ENCODE measurements at places on chromosomes 13 and 19.

- DNase-seq, result no peak
Measured at GRCh38 chr19:27745978-27746542, 1466.9 kb downstream of the UQCRFS1 start.

DNA sequence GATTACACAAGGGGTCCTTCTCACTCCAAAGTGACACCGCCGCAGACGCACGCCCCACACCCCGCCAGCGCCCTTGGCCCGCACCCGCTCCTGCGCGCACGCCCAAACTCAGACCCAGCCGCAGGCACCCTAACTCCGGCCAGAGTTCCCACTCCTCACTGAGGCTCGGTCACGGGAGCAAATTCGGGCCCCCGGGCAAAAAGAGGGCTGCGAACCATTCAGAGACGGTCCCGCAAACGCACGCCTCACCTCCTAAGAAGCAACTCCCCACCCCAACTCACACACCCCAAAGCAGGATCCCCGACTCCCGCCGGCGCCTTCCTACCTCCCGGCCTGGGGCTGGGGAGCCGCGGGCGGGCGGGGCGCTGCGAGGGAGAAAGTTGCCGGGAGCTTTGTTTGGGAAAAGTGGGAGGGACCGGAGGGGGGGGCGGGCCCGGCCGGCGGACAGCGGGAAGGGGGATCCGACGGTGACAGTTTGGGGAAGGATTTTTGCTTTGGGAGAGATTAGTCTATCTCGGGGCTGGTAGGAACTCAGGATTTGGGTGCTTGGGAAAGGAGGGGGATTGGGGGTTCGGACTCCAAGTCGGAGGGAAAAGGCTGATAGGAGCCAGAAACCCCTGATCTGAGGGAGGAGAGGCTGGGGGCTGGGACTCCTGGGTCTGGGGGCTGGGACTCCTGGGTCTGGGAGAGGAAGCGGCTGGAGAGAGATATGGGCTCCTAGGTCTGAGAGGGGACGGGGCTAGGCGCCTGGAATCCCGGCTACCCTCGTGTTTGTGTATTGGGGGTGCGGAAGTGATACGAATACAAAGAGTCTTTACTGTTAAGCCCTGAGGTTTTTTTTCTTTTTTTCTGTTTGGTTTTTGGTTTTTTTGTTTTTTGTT is at the start of gene TEAD2:
TSS of gene TEAD2 (minus strand) at position 369 of the 881 bp plus-strand sequence. CDS start 2,341 bp downstream, outside the sequence.
- peak; percentile 28 for DNase-seq

DNA sequence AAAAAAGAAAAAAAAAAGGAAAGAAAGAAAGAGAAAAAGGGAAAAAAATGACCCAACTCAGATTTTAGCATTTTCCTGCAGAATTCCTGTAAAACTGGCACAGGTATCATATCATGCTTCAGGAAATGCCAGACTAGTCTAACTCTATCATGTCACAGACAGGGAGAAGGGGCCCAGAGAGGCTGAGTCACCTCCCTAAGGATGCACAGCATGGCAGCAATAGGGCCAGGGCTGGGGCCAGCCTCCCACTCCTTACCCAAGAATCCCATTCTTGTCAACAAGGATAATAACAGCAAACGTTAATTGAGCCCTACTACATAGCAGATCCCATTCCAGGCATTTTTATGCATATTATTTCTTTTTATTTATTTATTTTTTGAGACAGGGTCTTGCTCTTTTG is 8.5 kb downstream of the GPR4 start:
- no peak for DNase-seq

- no peak for DNase-seq
Measured at GRCh38 chr13:62358646-62358932, 942.9 kb upstream of the PCDH20 start.

DNA sequence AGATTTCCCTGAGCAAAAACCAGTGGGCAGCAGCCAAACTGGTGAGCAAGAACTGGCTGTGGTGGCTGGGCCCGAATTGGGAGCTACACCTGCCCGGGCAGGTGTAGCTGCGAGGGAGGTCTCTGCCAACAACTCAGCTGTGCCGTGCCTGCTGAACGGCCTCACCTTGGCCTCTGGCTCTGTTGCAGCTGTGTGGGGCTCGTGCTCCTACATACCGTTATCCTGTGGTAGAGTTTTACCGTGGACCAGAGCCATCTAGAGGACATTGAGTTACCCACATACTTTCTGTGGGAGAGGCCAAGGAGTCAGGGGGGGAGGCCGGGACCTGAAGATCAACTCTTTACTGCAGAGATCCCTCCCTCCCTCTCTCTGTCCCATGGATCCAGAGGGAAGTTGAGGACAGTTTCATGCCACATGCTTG is 113.2 kb downstream of the TM9SF2 start:
- DNase-seq, result peak; percentile 83

DNA sequence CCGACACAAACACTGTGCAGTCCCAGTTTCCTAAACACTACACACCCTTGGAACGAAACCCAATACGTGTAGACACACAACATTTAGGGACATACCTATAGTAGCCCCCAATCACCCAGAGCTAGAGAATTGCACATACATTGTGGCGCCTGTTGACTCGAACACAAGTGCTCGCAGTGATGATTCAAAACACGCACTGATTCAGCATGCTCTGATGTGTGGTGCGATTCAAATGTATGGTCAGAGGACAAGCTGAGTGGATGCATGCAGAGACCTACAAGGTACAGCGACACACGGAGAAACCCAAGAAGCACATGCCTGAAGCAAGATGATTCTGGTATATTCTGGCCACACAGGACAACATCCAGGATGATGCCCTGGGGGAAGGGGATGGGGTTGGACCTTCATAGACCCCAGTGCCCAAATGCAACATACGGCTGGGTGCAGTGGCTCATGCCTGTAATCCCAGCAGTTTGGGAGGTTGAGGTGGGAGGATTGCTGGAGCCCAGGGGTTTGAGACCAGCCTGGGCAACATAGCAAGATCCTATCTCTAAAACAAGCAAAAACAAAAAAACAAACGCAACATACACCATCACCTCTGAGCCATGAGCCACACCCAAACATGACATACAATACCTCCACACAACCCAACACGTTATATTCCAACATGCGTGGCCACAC is 997 bp upstream of the KCNN4 start:
- no peak for DNase-seq

DNA sequence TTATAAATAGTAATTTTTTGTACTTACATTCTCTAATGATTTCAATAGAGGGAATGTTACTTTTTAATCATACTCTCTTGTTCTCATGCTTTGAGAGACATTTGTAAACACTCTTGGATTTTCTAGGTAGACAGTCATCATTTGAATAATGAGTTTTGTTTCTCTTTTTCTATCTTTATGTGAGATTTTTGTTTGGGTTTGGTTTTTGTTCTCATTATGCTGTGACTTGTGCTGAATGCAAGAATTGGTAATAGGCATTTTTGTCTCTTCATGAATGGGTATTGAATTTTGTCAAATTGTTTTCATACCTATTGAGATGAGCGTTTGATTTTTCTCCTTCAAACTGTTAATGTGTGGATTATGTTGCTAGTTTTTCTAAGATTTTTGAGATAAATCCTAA is 56.8 kb upstream of the GPR183 start:
- peak; percentile 7 for DNase-seq

DNA sequence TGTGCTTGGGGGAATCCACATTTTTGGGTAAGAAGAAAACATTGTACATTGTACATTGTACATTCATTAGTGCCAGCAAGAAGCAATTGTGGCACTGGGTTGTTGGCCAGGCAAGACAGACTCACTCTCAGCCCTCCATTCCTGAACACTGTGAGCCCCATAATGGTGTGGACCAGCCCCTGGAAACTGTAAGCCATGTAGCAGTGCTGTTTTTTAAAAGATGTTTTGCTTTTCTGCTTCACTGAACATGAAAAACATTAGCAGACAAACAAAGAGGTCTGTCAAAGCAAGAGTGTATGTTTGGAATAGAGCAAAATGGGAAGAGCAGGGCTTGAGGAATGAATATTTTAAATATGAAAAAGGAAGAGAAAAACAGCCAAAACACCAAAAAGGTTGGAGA is 39.1 kb upstream of the IL17D start:
- no peak for DNase-seq

- no peak for DNase-seq
Measured at GRCh38 chr13:23212671-23213070, 31.9 kb downstream of the SGCG start.

- DNase-seq, result no peak
Measured at GRCh38 chr13:95269756-95270155, 31.5 kb downstream of the ABCC4 start.

- peak; percentile 98 for DNase-seq
Measured at GRCh38 chr13:89514534-89515312, 1832.8 kb upstream of the MIR17HG start.

DNA sequence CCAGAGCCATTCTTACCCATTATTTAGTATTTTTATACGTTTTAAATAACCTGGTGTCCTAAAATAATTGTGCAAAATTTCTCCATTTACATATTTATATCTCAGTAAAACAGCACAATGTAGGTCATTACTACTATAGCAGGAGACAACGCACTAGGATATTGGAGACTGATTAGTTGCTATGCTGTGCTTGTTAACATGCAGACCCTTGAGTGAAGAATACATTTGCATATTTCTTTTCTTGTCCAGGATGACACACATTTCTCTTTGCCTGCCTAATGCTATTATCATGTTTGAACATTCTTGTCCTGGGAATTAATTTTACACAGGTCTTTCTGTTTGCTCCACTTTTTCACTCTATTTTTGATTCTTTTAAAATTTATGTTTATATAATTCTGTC is 823.8 kb upstream of the ATXN8OS start:
- no peak for DNase-seq

- DNase-seq, result no peak
Measured at GRCh38 chr19:33701565-33701964, 79.8 kb downstream of the CHST8 start.

- no peak for DNase-seq
Measured at GRCh38 chr19:11570039-11570462, 7.4 kb downstream of the ACP5 start.

DNA sequence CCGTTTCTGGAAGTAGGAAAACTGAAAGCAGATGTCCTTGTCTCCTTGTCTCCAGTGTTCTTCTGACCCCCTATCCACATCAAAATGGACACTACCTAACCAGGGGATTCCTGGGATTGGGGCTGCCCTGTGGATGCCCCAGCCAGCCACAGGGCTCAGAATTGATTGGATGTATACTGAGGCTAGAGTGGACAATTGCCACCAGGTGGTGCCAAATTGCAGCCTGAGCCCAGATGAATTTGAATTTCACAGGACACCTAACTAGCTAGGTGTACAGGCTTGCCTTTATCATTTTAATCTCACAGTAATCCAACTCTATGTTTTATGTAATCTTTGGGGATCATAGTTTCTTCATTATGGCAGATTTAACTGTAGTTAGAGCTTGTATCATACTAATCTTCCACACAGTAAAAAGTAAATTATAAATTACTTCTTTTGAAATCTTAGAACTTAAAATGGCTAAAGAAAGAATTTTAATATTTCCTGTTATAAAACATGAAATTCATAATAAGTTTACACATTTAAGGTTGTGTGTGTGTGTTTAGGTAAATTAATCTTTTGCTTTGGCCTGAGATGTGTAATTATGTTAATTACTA is 58.0 kb downstream of the PIBF1 start:
- peak; percentile 56 for DNase-seq

- no peak for DNase-seq
Measured at GRCh38 chr19:19271828-19272599, 1.1 kb downstream of the TM6SF2 start.

- DNase-seq, result no peak
Measured at GRCh38 chr13:97435794-97436193, 1.8 kb downstream of the RAP2A start.

DNA sequence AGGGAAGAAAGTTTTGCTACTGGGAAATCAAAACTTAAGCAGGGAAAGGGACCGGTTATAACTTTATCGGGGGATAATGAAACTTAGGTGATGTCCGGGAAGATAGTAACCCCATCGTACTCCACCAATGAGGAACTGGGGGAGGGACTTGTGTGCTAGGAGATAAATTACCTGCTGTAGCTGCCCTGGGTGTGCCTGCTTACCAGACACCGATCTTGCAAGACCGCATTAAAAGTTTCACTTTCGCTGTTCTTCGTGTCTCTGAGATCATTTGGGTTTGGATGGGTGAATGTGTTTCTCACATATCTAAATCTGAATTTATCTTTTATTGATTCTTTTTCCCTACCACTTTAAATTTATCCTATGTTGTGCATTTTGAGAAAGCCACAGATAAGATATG is 381.4 kb downstream of the SLITRK6 start:
- DNase-seq, result no peak

DNA sequence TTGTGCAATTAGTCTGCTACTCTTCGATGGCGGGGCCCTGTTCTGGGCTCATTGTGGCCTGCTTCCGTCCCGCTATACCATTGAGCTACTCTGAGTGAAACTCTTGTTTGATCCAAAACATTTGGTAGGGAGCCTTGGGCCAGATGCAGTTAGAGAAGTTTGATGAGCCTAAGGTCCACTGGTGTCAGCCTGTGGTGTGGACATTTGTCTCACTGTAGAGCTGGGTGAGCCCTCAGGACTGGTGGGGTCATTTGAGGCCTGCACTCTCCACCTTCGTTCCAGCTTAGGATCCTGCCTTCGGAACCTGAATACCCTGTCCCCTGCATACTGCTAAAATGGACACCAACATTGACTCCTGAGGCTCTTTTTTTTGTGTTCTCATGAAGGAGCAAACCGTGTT is 6.9 kb downstream of the UBAC2 start:
- DNase-seq, result no peak

DNA sequence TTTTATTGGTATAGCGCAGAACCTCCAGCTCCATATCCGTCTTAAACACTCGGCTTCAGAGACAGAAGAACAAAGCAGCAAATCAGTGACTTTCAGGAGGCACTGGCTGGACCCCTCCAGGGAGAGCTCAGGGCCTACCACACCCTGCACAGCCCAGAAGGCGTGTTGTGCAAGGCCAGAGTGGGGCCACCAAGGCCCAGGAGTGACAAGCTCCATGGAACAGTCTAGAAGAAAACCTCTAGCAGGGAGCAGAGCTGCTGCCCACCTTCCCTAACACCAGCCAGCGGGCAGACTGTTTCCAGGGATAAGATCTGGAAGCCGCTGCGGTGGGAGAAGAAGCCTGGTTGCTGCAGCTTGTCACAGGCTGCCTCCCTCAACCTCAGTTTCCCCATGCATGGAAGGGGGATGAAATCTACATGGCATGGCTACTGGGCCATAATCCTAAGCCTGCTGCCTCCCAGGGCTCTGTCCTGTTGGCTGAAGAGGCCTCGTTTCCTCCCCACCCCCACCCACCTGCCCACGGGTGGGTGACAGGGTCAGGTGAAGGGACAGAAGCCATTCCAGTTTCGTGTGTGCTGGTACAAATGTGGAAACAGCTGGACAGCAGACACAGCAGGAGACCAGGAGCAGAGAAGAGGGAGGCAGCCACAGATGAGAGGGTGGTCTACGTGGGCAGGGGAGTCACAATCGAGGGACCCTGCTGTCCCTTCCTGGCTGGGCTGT is 57.4 kb downstream of the PEPD start:
- no peak for DNase-seq

- DNase-seq, result no peak
Measured at GRCh38 chr13:50574731-50575130, 268.8 kb downstream of the DLEU7 start.

DNA sequence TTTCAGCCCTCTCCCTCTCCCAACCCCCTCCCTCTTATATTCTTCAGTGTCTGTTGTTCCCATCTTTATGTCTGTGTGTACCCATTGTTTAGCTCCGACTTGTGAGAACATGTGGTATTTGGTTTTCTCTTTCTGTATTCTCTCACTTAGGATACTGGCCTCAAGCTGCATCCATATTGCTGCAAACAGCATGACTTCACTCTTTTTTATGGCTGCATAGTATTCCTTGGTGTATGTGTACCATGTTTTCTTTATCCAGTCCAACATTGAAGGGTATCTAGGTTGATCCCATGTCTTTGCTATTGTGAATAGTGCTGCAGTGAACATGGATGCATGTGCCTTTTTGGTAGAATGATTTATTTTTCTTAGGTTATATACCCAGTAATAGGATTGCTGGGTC is 17.8 kb downstream of the NHLRC3 start:
- no peak for DNase-seq
